ENCODE measurements at places on chromosomes 16 and 17. TPM values are rescaled to one million over a fixed set of nuclear protein-coding genes. Genes with fewer than 3 reads are reported as not detected.

Gene KLHL10
- 0.32 TPM for polyA plus RNA-seq

DNA sequence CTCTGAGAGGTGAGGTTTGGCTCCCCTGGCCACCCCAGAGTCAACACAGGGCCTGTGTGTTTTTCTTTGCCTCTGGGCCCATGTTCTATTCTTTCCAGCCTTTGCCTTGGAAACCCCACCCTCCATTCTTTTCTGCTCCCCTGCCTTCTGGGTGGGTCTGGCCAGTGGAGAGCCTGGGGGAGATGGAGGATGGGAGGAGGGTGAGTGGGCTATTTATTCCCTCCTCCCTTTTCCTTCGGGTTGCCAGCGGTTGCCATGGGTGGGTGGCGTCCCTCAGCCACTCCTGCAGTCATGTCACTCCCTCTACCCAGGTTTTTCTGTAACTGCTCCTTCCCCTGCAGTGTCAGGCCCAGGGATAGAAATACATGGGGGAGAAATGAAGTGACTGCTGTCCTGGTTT lies 15.5 kb downstream of the CMIP start:
- no peak for DNase-seq

DNA sequence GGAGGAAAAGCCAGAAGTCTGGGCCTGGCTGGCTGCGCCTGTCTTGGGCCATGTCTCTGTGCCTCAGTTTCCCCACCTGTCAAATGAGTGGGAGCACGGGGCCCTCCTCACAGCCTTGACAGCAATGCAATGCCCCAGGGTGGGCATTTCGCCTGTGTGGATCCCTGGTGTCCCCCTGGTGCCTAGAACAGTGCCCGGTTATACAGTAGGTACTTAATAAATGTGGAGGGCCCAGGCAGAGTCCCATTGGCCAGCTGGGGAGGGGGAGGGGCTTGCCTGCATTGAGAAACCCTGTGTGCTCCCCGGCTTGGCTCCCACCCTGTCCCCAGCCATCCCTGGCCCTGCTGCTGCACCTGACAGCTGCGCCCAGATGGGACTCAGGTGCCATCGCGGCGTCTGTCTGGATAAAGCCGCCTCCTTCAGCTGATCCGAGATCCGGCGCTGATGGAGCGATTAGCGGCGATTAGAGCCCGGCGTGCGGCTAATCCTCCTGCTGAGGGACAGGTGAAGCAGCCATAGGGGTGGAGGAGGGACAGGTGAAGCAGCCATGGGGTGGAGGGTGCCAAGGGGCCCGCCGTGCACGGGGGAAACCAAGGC lies 12.4 kb downstream of the ZFPM1 start:
- DNase-seq = no peak

DNA sequence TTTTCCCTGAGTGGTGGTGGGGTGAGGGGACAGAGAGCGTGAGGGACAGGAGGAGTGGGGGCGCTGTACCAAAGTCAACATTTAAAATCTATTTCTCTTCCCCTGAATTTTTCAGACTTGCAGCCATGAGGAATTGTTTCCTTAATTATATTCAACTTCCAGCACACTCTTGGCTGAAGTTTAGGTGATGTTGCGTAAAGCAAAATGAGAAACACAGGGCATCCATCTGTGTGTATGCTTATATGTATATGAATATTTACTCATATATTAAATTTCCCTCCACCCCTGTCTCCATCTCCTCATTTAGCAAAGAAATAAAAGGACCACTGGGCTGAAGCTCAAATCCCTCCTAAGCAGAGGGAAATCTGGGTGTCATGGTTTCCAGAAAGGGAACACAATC lies 218.1 kb downstream of the XYLT1 start:
- no peak for DNase-seq

Gene CPHXL2
- 0.19 TPM for polyA plus RNA-seq

Gene AMZ2
- polyA plus RNA-seq = 82.0 TPM

- no peak for DNase-seq
These were observed 215.6 kb downstream of the MSI2 start for GRCh38 chr17:57471868-57472368.

- DNase-seq = no peak
These were observed 54.2 kb upstream of the TRAP1 start for GRCh38 chr16:3771513-3771912.

Data from left renal pelvis (tissue), 4 donors.